ENCODE measurements at places on chromosomes 12 and 14. TPM values are rescaled to one million over a fixed set of nuclear protein-coding genes. Genes with fewer than 3 reads are reported as not detected.

DNAH10 gene
- polyA plus RNA-seq, result 0.08 TPM

DNA sequence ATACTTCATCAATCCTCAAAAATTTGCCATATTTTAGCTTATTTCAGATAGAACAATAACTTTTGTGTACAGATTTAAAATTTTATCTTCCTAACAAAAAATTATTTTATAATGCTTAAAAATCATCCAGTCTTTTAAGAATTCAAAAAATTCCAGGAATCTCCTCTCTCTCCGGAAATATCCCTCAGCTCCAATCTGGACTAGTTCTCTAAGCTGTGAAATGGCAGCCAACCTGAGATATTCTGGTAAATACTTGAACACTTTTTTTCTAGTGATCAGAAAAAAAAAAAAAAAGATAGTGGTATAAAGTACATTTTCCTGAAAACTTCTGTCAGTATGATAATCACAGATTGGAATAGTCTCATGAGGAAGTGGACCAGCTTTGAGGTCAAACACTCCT, 57.6 kb downstream of the SSPN start:
- H3K36me3 ChIP-seq, result no peaks in the 10 kb centered on the region
- H3K4me1 ChIP-seq, result no peaks in the 10 kb centered on the region
- no peaks in the 10 kb centered on the region for H3K27me3 ChIP-seq
- DNase-seq, result no peak
- H3K27ac ChIP-seq, result no peak overlapping the region

DNA sequence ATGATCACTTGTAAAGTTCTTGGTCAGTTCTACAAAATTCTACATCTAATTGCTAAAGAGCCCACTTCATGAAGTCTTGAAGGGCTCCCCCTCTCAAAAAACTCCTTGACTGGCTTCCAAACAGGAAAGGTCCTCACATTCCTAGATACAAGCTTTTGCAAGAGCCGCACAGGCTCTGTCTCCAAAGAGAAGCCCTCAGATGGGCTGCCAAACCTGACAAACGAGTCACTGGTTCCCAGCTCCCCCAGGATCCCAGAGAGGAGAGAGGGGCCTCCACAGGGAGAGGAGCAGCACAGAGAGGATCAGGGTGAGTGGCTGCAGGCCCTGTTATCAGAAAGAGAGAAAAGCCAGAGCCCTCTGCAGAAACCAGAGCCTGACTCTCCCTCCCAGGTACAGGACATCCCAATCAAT, 5.8 kb downstream of the NID2 start:
- no peak overlapping the region for H3K27ac ChIP-seq
- H3K27me3 ChIP-seq, result peaks cover 25% of the 10 kb centered on the region
- no peaks in the 10 kb centered on the region for H3K36me3 ChIP-seq

DNA sequence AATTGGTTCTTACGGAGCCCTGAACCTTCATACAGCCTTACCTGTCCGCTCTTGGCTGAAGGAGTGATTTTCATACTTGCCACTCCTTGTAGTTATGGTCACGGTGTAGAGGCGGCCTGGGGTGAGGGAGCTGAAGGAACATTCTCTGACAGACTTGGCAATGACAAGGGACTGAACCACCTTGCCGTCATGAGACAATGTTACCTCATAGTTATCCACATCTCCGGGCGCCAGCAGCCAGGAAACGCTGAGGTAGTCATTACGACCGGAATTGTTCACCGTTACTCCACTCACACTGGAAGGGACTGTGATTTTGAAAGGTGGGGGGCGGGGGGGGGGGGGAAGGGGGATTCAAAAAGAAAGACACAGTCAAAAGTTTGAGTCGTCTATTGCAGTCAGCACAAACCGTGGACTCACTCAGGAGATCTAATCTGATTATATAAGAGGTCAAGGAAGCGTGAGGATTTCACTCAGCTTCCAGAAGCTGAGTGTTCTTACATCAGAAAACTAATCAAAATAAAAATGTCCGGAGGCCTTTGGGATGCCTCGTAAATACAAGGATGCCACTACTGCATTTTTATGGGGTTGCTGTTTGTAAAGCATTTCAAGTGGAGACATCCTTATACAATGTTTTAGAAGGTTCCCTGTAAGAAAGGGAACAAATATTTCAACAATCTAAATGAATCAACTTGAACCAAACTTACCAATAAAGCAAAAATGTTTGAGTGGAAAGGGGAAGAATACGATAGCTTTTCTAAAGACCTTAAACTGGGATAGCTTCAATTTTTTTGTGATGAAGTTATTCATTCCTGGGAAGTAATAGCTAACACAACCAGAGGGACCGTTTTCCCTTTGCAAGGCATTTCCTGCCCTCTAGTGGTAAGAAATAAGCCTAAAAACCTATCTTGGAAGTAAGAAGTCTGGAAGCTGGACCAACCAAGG, 60.6 kb downstream of the PTPRB start:
- H3K4me1 ChIP-seq, result no peaks in the 10 kb centered on the region
- no peak overlapping the region for H3K27ac ChIP-seq
- no peak overlapping the region for H3K4me3 ChIP-seq
- H3K36me3 ChIP-seq, result no peaks in the 10 kb centered on the region
- peak; percentile 19 for DNase-seq

- no peak for DNase-seq
- H3K27me3 ChIP-seq, result no peaks in the 10 kb centered on the region
- H3K27ac ChIP-seq, result no peak overlapping the region
- peaks cover 6% of the 10 kb centered on the region for H3K4me1 ChIP-seq
These were observed 42.4 kb downstream of the ITPK1 start for GRCh38 chr14:93073358-93073707.

DNA sequence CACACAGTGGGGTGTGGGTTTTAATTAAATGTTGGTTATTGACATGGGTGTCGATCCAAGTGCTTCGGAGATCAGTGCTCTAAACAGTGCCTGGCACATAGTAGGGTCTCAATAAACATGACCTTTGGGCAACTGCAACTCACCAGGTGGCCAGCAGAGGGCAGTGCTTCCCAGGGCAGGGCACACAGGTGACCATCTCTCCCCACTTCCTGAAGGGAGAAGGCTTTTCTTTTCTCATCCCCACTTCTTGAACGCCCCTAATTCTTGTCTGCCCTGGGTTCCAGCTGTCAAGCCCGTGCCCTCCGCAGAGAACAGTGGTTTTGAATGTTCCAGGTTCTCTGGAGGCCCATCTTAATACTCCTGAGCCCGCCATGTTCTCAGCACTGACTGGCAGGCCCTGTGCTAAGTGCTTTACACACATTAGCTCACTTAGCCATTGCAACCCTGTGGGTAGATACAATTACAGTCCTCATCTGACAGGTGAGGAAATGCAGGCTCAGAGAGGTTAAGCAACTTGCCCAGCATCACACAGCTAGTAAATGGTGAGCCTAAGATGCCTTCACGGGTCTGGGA, 16.3 kb downstream of the RAPGEF3 start:
- no peak overlapping the region for H3K27ac ChIP-seq
- H3K4me3 ChIP-seq, result no peak overlapping the region
- DNase-seq, result no peak
- H3K36me3 ChIP-seq, result peaks cover 3% of the 10 kb centered on the region

GRCh38 chr12:124449623-124450375, 117.6 kb downstream of the NCOR2 start:
- no peak for DNase-seq
- no peak overlapping the region for H3K4me3 ChIP-seq
- H3K27me3 ChIP-seq, result no peaks in the 10 kb centered on the region

DNA sequence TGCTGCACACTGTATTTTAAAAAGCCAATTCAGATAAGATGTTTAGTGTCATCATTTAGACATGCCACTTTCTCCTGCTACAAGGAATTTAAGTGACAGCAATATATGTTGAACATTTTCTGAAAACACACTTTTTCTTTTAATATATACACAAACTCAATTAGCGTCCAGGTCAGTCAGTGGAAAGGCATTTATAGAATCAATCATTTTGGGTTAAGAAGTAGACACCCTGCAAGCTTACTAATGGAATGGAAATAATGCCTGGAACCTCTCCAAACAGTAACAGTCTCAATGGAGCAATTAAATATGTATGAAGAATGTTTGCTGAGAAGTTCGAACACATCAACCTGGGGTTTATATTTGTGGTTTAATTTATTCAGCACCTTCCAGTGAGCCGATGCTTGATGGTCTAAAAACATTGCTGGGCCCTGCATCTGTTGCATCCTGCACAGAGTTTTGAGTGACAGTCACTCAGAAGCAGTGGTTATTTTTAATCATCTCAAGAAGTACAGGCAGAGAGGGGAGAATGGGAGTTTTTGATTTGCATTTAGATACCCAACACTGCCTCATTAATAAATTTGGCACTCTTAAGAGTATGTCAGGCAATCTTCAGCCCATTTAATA, 410.7 kb downstream of the TMEM117 start:
- H3K36me3 ChIP-seq, result no peaks in the 10 kb centered on the region
- no peak overlapping the region for H3K27ac ChIP-seq
